ENCODE measurements at places on chromosomes 13 and 19.

DNA sequence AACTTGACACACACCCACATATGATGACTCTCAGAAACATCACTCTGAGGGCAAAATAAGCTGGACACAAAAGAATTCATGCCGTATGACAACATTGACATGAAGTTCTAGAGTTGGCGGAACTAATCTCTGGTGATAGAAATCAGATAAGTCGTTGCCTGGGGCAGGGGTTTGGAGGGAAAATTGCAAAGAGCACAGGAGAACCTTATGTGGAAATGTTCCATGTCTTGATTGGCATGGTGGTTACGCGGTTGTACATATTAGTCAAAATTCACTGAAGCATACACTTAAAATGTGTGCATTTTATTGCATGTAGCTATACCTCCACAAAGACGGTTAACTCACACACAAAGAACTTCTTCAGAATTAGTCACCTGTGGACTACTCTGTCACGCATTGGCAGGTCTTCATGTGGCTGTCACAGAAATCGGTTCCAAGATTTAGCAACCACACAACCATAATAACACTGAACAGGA is 137.8 kb upstream of the GJB6 start:
- no peak for DNase-seq

DNA sequence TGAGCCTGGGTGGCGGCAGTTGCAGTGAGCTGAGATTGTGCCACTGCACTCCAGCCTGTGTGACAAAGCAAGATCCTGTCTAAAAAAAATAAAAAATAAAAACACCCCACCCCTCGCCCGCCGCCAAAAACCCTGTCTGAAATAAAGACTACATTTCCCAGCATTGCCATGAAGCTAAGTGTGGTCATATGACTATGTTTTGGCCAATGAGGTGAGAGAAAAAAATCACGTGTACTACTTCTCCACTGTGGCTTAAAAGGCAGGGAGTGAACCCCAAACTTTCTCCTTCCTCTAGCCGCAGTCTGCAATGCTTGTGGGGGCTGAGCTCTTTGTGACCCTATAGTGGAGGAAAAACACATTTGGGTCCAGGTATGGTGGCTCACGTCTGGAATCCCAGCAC is 54.9 kb downstream of the COLGALT1 start:
- peak; percentile 11 for DNase-seq

- no peak for DNase-seq
Measured at GRCh38 chr13:64127856-64128255, 2712.2 kb upstream of the PCDH20 start.

GRCh38 chr13:89375839-89376238 is 1704.7 kb downstream of the SLITRK5 start:
- DNase-seq = no peak

DNA sequence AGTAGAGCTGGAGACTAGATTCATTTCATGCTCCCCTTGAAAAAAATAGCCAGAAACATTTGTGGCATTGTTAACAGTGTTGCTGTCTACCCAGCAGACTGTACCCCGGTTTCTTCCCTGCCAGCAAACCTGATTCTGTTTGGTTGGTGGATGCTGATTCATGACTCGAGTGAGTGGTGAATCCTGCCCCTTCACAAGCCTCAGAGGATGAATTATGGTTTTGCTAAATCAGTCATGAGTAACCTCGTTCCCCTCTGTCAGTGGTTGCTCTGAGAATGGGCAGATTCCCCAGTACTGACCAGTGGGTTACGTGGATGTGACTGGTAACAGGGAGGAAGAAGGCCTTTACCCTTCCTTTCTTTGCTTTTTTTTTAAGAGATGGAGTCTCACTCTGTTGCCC is 10.1 kb downstream of the NLRP12 start:
- no peak for DNase-seq

- DNase-seq = no peak
Measured at GRCh38 chr19:52691215-52691610, 43.6 kb downstream of the ZNF611 start.

DNA sequence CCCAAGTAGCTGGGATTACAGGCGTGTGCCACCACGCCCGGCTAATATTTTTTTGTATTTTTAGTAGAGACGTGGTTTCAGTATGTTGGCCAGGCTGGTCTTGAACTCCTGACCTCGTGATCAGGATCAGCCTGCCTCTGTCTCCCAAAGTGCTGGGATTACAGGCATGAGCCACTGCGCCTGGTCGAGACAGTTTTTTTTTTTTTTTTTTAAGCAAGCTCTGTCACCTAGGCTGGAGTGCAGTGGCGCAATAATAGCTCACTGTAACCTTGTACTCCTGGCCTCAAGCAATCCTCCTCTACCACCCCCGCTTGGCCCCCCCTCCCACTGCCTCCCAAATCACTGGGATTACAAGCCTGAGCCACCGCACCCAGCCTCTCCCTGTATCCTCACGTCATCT is 6.4 kb upstream of the MAP2K7 start:
- no peak for DNase-seq

DNA sequence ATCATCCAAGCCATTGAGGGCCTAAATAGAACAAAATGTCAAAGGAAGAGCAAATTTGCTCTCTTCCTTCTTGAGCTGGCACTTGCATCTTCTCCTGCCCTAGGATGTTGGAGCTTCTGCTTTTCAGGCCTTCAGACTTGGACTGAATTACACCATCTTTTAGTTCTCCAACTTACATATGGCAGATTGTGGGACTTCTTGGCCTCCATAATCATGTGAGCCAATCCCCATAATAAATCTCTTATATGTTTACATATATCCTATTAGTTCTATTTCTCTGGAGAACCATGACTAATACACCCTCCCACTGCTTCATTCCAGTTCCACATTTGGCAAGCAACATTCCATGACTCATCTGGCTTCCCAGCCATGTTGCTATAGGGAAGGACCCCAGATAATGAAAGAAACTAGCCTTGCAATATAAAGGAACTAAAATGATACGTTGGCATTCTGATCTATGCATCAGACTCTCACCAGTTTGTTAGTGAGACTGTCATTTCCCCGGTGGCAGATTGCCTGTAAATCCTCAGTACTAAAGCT is 11.0 kb upstream of the ACOD1 start:
- no peak for DNase-seq

GRCh38 chr13:40920826-40921225 is 98.3 kb downstream of the ELF1 start:
- no peak for DNase-seq

DNA sequence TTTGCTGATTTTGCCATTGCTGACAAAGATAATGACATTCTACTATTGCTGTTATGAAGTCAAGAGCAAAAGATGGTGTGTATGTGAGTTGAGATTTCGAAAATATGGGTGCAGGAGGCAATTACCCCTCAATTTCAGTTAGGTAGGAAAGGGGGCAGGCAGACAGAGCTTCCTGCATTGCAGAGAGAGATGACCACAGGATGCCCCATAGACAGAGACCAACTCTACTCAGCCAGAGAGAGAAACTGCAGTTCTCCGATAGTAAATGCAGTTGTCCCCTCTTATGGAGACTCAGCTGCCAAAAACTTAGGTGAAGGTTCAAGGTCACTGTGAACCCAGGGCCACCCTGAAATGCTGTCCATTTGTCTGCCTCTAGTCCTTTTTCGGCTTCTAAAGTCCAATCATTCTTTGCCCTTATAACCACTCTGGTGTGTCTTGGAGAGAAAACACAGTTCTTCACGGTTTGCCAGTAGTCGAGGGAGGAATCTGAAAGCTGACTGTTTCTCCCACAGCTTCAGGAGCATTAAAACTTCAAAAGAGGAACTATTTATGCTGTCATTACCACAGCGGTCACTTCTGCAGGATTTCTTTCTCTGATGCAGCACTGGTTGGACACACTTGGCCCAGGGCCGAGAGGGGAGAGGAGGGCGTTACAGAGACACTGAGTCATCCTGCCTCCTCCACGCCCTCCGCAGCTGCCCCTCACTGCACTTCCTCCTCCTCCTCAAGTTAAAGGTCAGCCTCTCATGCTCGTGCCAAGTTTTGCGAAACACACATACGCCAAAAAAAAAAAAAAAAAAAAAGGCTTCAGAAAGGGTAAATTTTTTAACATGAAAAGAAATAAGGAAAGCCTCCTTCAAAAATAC is 264.3 kb downstream of the FOXO1 start:
- no peak for DNase-seq

GRCh38 chr19:18768046-18768771 is 22.9 kb downstream of the COMP start:
- no peak for DNase-seq

GRCh38 chr19:6273701-6274601 is 5.8 kb downstream of the MLLT1 start:
- DNase-seq = no peak

- DNase-seq = no peak
Measured at GRCh38 chr19:30276011-30276882, 95.9 kb upstream of the ZNF536 start.

- no peak for DNase-seq
Measured at GRCh38 chr13:67650471-67650870, 420.3 kb upstream of the PCDH9 start.

Measured in CD8-positive, alpha-beta memory T cell (primary cell).